ENCODE measurements at places on chromosomes 16 and 17.

DNA sequence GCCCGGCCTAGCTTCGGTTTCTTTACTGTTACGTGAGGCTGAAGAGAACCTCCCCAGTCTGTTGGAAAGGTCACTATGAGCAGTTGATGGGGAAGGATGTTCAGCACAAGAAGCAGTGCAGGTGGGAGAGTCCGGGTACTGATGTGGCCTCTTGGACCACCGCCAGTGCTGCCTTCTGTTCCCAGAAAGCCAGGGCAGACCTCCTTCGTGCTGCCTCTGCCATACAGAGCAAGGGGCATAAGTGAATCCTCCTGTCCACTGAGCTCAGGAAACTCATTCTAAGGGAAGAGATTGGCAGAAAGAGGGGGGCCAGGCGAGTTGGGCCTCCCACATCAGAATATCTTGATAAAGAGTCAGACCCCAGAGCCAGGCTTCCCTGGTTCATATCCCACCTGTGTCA, 3.7 kb downstream of the PPP4C start:
- DNase-seq = no peak

DNA sequence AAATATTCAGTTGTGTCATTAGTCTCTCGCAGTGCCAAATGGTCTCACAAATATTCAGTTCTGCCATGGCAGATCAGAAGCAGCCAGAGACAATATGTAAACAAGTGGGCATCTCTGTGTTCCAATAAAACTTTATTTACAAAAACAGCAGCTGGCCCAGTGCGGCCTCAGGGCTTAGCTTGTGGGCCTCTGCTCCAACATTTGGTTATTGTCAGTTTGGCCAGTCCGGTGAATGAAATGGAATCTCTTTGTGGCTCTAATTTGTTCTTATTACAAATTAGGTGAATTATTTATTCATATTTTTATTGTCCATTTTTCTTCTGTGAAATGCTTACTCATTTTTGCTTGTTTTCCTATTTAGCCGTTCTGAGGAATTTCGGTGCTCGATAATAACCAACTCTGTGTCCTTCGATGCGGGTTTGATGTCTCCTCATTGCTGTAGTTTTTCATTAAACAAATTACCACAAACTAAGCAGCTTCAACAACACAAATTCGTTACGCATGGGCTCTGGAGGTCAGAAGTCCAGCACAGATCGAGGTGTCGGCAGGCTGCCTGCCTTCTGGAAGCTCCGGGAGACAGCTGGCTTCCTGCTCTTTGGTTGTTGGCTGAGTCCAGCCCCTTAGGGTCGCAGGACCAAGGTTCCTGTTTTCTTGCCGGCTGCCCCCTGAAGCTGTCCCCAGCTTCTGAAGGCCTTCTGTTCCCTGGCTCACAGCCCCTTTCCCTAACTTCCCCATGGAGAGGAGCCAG, 4.1 kb upstream of the SLC38A10 start:
- no peak for DNase-seq

GRCh38 chr17:1323336-1323735, 43.9 kb downstream of the TRARG1 start:
- DNase-seq = no peak

GRCh38 chr16:17103216-17103615, 367.5 kb downstream of the XYLT1 start:
- DNase-seq = no peak

All from KBM-7 (cell line).